GM12878 (cell line): ENCODE measurements at places on chromosomes 6 and 20. TPM values are rescaled to one million over a fixed set of nuclear protein-coding genes. Genes with fewer than 3 reads are reported as not detected.

MYT1 gene
- total RNA-seq = not detected in 2 replicates

RUNX2 gene
- 0.61 and 0.77 TPM in 2 replicates for total RNA-seq

RSPH9 gene
- total RNA-seq = not detected in 2 replicates

CD109 gene
- 3.2 and 4.4 TPM in 2 replicates for total RNA-seq

SOBP gene
- total RNA-seq = 0.56 and 0.96 TPM in 2 replicates

CALHM5 gene
- total RNA-seq = not detected in 2 replicates

TMEM217 gene
- 1.6 and 1.9 TPM in 2 replicates for total RNA-seq

SLC22A2 gene
- total RNA-seq = not detected in 2 replicates

NR2E1 gene
- total RNA-seq = not detected in 2 replicates
